Pulmonary artery endothelial cell (primary cell): ENCODE measurements at places on chromosomes 16 and 17. TPM values are rescaled to one million over a fixed set of nuclear protein-coding genes. Genes with fewer than 3 reads are reported as not detected.

RCVRN gene
- total RNA-seq = not detected in 2 replicates

- DNase-seq = no peak
Measured at GRCh38 chr16:83923581-83924365, 24.9 kb downstream of the MLYCD start.

DNA sequence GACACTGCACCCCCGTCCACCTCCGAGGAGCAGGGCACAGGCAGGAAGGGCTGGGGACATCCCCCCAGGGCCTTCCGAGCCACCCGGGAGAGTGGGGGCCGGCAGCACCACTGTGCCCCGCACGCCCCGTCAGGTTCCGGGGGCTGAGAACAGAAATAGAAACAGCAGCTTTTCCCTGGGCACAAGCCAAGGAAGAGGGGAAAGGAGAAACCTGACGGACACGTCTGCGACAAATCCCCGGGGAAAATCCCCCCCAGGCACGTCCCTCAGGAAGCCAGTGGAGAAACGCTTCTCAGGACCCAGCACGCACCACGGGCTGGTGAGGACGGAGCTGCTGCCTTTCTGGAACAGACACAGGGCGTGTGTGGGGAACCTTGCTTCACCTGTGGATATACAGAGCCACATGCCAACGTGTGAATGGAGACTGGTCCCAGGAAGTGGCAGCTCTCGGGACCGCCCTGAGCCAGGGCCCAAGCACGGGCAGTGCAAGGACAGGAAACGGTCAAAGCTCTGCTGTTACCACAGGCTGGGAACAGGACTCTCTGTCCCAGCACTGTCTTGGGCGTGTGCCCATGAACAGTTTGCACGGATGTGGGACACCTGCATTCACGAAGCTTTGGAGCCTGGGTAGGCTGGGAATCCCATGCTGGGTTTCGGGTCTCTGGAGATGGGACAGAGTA lies 1.2 kb upstream of the TMEM204 start:
- DNase-seq = no peak

GRCh38 chr16:17552351-17552750 lies 81.6 kb upstream of the XYLT1 start:
- DNase-seq = no peak

GRCh38 chr17:11935734-11936406 lies 61.4 kb downstream of the ZNF18 start:
- no peak for DNase-seq

DNA sequence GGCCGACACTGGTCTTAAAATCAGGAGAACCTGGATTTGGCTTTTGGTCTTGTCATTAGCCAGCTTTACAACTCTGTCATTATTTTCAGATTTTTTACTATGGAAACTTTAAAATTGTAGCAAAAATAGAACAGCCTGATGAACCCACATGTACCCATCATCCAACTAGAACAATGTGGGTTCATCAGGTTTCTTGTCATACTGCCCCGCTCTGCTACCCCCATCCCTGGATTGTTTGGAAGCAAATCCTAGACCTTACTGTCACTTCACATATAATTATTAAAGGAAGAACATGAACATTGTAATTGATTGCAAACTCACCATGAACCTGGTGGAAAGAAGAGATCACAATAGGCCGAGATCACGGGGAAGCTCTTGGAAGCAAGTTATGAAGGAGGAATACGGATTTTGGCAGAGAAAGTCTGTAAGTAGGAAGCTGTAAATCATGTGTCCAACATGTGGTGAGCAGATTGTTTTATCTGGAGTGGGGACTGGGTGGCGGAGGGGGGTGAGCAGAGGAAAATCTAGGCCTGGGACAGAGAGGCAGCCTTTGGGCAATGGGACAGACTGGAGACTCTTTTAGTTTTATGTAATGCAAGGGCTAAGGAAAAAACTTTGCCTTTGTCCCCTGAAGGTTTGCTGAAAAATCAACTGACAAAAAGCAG lies 67.0 kb downstream of the PITPNC1 start:
- DNase-seq = no peak

DNA sequence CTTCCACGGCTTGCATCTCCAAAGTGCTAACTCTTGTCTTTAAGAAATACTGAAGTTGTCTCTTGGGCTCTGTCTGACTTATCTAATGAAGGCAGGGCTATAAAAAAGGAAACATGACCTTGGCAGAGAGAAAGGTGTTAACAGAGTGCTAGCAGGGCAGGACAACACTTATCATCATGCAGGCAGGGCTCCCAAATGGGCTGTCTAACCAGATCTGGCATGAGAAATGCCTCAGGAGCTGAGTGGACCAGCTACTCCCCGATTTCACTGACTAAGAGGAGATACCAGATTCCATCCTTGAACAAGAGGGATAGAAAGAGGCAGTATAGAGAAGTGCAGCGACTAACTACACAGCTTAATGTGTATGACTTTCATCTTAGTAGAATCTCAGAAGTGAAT lies 32.6 kb downstream of the PMP22 start:
- no peak for DNase-seq

GRCh38 chr17:17073030-17073564 lies 30.8 kb downstream of the MPRIP start:
- no peak for DNase-seq

- DNase-seq = no peak
Measured at GRCh38 chr16:62036802-62037135, 531 bp upstream of the CDH8 start.

DNA sequence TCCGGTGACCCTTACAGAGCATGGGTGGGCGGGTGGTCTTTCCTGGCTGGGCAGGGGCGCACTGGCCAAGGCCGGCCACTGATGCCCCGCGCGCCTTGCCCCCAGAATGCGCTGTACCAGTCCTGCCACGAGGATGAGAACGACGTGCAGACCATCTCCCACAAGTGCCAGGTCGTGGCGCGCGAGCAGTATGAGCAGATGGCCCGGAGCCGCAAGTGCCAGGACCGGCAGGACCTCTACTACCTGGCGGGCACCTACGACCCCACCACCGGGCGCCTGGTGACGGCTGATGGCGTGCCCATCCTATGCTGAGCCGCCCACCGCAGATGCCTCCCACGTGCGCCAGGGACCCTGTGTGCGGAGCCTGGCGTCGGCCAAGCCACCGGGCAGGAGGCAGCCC lies 49.1 kb downstream of the ACTG1 start:
- DNase-seq = no peak

PRAC2 gene
- not detected in 2 replicates for total RNA-seq
